ENCODE measurements at places on chromosomes 16 and 17. TPM values are rescaled to one million over a fixed set of nuclear protein-coding genes. Genes with fewer than 3 reads are reported as not detected.
A peak's percentile ranks its signal among the peaks of the same experiment; 100 is the strongest.

PIPOX gene
- polyA plus RNA-seq, result 1.5 TPM

DNAH2 gene
- not detected for polyA plus RNA-seq

SGCA gene
- polyA plus RNA-seq, result not detected

DNA sequence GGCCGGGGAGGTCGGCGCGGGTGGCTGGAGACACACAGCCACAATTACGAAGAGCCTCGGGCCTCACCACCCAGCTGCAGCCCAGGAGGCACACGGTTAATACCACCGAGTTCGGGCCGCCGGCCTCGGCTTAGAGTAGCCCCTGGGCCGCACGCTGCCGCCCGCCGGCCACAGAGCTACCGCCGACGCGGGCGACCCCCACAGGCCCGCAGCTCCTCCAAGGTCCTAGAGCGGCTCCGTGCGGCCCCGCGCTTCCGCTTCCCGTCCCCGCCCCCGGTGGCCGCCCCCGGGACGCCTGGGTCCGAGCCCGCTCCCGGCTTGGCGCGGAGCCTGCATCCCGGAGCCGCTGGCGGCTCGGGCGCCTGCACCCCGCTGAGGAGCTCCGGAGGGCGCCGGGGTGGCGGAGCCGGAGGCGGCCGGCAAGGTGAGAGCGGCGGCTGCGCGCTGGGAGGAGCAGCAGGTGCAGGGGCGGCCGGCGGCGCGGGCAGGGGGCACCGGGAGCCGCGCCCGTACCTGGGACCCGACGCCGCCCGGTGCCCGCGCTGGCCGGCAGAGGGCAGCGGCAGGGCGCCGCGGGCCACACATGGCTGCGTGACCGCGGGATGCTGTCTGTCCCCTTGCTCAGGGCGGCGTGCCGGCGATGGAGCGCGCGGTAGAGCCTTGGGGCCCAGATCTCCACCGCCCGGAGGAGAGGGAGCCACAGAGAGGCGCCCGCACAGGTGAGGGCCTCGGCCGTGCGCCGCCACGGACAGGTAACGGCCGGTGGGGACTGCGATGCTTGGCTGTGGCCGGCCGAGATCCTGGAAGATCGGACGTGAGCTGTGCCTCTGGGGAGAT is at the start of gene ZNF48:
Gene ZNF48, plus strand, starts transcription at position 266 of the 837 bp plus-strand sequence. Its CDS starts 375 bp downstream, at position 641.
- DNase-seq, result peak; percentile 70

GRCh38 chr16:6643080-6643686 is 689.5 kb upstream of the RBFOX1 start:
- peak; percentile 22 for DNase-seq

Measured in naive thymus-derived CD8-positive, alpha-beta T cell (primary cell).